H4 (cell line): ENCODE measurements at places on chromosomes 12 and 14.

DNA sequence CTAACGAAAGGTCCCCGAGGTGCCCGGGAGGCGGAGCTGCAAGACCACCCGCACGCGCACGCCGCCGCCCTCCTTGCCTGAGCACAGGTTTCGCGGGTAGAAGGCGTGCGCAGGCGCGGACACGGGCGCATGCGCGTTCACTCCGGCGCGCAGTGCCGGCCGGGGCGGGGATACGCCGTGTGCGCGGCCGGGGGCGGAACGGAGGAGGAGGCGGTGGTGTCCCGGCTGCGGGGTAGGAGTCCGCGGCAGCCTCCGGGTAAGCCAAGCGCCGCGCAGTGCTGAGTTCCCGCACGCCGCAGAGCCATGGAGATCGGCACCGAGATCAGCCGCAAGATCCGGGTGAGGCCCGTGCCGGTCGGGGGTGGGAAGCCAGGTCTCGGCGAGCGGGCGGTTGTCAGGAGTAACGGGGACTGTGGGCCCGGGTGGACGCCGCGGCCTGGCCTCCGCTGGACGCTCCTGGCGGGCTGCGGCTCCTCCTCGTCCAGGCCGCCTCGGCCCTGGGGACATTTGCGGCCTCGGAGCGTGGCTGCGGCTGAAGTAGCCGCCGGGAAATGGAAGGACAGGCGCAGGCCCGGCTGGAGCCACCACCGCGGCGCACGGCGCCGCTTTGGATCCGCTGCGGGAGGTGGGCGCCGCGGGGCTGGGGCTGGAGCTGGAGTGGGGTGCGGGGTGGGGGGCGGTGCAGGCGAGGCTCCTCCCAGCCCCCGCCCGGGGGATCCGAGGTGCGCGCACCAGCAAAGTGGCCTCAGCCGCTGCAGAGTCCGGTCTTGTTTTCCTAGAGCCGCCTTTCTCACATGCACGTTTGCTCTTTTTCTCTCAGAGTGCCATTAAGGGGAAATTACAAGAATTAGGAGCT, at the start of gene ZC3H14:
Gene ZC3H14 (plus strand): TSS at position 207 of the 856 bp plus-strand sequence. CDS start 97 bp downstream, at position 304.
- DNase-seq: peak; percentile 79

GRCh38 chr12:50751948-50752721, 11.8 kb upstream of the ATF1 start:
- DNase-seq: no peak

DNA sequence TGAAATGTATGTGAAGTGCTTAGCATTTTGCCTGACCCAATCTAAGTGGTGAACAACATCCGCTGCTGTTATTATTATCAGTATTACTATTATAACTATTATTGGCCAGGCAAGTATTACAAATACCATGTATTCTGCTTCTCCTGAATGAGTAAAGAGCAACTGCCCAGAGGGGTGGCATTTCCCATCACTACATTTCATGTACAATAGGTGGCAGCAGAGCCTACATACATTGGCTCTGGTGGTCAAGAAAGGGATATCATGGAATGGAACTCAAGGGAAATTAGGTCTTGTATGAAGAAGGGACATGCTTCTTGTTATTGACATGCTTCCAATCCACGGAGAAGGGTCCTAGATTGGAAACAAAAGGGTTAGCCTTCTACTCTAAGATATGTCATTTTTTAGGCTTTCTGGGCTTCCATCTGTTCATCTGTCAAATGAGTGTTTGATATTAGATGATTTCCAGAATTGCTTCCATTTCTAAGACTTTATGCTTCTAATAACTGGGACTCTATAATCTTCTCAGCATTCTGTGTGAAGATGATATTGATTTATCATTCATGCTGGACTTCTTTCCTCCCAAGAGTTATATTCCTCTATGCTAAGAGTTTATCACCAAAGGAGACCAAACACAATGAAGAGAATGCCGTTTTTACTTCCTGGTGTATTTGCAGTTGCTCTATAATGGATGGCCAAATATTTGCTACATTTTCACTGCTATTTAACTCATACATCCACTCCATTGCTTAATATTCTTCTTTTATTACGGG, 239.1 kb downstream of the SSPN start:
- DNase-seq: peak; percentile 69

GRCh38 chr12:4215229-4216186, 58.1 kb upstream of the CCND2 start:
- DNase-seq: peak; percentile 13

DNA sequence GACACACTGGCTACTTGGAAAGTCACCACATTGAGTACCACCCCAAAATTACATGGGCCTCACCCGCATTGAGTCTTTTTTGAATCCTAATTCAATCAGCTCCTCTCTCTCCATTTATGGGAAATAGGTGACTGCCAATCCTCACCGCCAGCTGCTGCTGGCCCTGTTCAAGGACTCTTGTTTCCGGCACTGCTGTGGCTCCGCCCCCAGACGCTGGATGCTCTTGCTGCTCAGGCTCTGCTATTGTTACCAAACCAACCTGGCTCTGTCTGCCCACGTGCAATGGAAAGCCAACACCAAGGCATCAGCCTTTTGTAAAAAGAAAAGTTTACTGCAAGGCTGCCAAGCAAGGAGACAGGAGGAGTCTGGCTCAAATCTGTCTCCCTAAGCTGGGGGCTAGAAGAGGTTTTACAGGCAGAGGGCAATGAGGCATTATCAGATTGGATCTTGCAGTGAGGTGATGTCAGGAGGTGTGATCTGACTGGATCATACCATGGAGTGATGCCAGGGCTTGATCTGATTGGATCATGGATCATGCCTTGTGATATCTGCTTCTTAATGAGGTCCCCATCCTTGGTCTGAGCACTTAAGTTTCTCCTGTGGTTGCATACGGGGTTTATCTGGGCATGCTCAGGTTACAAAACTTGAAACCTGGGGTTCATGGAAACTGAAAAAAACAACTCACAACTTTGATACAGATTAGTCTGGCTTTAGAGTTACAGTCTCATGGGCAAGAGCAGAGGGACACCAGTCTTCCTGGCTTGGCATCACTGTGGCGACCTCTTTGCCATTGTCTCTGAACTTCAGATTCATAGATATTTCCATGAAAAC, 117.1 kb upstream of the SLC35F4 start:
- peak; percentile 8 for DNase-seq

DNA sequence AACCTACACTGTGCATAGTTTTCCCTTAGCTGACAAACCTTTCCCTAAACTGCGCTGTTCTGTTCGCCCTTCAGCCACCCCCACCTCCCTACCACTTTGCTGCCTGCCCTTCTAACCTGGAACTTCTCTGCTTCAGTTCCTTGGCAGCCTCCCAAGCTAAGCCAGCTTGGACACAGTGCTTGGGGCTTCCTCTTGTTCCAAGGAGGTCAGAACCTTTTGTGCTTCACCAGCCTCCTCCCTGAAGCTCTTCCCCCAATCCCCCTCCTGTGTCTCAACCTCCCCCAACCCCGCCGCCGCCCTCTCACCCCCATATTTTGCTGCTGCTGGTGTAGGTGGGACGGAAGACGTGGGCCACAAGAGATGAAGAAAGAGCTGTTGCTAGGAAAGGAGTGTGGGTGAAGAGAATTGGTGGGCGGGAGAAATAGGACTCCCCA, 8.1 kb upstream of the RIC8B start:
- no peak for DNase-seq

- DNase-seq: no peak
Measured at GRCh38 chr12:122013136-122013535, 8.5 kb upstream of the BCL7A start.

- no peak for DNase-seq
Measured at GRCh38 chr12:11695321-11695720, 45.8 kb downstream of the ETV6 start.

DNA sequence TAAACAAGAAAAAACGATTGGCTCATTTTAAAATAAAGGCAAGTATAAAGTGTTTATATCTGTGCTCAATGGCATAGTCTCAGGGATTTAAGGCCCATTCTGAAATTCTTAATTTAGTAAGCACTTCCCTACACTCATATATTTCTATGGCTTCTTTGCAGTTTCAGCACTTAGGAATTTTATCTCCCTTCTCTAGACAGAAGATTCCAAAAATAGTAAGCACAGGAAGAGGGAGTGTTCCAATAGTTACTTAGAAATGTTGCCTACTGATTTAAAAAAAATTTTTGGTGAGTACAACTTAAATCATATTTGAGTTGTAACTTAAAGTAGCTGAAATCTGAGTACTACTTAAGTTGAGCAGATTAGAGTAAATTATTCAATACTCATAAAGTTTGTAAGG, 19.8 kb downstream of the INSM2 start:
- no peak for DNase-seq

GRCh38 chr12:114408886-114409851, 3.2 kb upstream of the TBX5 start:
- DNase-seq: no peak

DNA sequence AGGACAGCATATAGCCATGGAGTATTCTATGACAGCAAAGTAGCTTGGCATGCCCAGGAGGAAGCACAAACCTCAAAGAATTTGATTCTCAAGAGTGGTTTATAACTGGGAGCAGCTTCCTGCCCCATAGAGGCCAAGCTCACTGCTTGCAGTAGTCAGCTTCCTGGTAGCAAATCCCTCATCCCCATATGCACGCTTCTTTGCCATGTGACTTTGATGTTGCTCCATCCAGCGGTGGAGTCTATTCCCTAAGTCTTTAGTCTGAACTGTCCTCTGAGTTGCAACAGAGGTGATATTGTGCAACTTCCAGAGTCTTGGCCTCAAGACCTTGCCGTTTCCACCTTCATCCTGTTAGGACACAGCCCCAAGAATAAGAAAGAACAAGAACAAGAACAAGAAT, 996.8 kb upstream of the TMEM132C start:
- peak; percentile 67 for DNase-seq

GRCh38 chr12:95633732-95634465, 82.6 kb upstream of the USP44 start:
- DNase-seq: peak; percentile 78

- DNase-seq: no peak
Measured at GRCh38 chr14:94056579-94057308, 24.3 kb downstream of the DDX24 start.

DNA sequence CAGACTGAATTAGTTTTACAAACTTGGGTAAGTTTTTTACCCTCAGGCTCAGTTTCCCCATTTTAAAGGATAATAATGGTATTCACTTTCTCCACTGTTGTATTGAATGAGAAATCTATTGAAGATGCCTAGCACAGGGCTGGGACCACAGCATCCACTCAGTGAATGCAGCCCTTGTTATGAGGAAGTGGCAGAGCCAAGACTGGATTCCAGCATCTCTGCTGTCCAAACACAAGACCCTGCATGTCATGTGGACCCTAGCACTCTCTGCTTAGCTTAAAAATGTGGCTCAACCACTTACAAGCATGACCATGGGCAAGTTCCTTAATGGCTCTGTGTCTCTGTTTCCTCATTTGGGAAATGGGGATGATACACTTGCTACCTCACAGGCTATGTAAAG, 24.1 kb upstream of the TRIM9 start:
- no peak for DNase-seq

GRCh38 chr14:61516964-61517653, 178.2 kb upstream of the HIF1A start:
- DNase-seq: no peak

DNA sequence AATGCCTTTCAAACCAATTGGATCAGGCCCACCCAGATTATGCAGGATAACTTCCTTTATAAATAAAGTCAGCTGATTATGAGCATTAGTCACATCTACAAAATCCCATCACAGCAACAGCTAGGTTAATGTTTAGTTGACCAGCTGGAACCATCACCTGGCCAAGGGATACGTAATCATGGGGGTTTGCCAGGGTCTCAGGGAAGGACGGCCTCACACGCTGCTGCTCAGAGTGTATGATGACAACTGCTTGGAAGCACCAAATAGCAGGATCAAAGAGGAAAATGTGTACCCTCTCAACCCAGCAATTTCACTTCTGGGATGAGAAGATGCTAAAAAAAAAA, 162.6 kb downstream of the SLC15A4 start:
- DNase-seq: no peak

GRCh38 chr12:100675432-100675831, 101.9 kb downstream of the GAS2L3 start:
- DNase-seq: peak; percentile 42

DNA sequence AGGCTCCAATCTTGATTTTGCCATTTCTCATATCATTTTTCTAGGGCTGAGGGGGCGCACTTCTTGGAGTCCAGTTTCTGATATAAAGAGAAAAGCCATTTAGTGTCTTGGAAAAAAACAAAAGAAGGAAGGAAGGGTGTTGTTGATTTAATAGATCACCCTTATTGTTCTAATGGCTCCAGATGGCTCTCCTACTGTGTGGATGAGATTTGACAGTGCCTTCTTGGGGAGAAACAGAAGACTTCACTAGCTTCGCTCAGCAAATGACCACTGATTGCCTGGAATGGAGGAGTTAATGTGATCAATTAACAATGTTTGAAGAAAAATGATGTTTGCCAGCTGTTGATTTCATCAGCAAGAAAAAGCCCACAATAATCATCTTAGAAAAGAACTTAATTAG, 216.2 kb downstream of the APAF1 start:
- DNase-seq: no peak

GRCh38 chr14:34580381-34580780, 40.9 kb upstream of the EAPP start:
- DNase-seq: no peak

GRCh38 chr12:104827587-104827986, 130.5 kb downstream of the SLC41A2 start:
- no peak for DNase-seq

DNA sequence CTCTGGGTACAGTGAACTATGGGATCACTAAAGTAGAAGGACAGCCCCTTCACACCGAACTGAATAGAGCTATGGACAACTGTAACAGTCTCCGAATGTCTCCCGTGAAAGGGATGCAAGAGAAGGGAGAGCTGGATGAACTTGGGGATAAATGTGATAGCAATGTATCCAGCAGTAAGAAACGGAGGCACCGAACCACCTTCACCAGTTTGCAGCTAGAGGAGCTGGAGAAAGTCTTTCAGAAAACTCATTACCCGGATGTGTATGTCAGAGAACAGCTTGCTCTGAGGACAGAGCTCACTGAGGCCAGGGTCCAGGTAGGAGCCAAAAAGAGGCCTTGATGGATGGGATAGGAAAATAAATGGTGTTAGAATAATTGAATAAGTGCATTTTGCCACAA, 3.5 kb downstream of the ALX1 start:
- no peak for DNase-seq

DNA sequence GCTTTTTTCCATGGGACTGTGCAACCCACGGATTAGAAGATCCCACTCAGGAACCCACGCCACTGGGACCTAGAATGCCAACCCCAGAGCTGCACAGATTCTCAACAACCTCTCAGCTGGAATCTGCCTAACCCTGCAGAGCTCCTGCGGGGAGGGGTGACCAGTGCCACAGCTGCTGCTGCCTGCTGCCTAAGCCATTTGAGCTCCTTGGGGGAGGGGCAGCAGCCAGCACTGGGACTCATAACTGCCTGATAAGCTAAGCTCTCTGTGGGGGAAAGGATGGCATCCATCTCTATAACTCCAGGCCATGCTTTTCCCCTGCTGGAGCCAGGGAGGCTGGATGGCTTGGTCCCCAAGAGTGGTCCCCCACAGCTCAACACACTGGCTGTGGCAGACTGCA, 182.8 kb downstream of the SLC5A8 start:
- DNase-seq: no peak

GRCh38 chr12:12521044-12521485, 41.6 kb downstream of the DUSP16 start:
- DNase-seq: no peak

GRCh38 chr12:117444781-117445180, 83.4 kb upstream of the NOS1 start:
- DNase-seq: no peak

GRCh38 chr12:54368709-54369596, 4.7 kb upstream of the GPR84 start:
- DNase-seq: peak; percentile 83

- DNase-seq: no peak
Measured at GRCh38 chr14:94562022-94562421, 780 bp downstream of the SERPINA4 start.
